ENCODE measurements at places on chromosomes 12 and 14.

DNA sequence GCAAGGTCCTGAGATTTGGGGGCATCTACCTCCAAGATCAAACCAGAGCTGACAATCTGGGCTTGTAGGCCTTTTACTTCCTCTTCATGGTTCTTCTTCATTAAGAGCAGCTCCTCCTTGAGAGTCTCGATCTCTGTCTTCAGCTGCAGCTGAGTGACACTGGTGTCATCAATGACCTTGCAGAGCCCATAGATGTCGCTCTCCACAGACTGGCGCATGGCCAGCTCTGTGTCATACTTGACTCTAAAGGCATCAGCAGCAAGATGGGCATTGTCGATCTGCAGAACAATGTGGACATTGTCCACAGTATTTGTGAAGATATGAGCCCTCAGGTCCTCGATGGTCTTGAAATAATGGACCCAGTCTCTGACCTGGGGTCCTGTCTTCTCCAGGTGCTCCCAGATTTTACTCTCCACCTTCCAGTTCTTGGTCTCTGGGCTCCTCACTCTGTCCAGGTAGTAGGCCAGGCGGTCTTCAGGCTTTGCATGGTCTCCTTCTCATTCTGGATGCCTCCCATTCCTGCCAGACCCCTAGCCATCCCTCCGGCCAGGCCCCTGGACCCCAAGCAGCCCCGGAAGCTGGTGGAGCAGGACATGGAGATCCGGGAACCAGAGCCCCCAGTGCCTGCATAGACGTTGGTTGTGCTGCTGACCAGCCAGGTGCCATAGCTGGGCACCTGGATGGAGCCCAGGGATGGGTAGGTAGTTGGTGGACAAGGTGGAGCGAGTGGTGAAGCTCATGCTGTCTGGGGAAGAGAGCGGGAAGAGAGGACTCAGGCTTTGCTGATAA, 141.0 kb downstream of the MSRB3 start:
- peaks cover 3% of the 10 kb centered on the region for H3K4me1 ChIP-seq
- no peaks in the 10 kb centered on the region for H3K36me3 ChIP-seq
- no peak for DNase-seq
- no peak overlapping the region for H3K27ac ChIP-seq
- H3K27me3 ChIP-seq, result no peaks in the 10 kb centered on the region

- no peaks in the 10 kb centered on the region for H3K27me3 ChIP-seq
- peak within 1 kb of the TSS; percentile 22 for H3K27ac ChIP-seq
- H3K36me3 ChIP-seq, result no peaks in the 10 kb centered on the region
- peak within 1 kb of the TSS; percentile 82 for H3K4me3 ChIP-seq
These were observed at the start of gene CCNB1IP1 for GRCh38 chr14:20332788-20333493. TSS of gene CCNB1IP1 (minus strand) at chr14:20333279. CDS start at chr14:20316523, 16,756 bp downstream.

DNA sequence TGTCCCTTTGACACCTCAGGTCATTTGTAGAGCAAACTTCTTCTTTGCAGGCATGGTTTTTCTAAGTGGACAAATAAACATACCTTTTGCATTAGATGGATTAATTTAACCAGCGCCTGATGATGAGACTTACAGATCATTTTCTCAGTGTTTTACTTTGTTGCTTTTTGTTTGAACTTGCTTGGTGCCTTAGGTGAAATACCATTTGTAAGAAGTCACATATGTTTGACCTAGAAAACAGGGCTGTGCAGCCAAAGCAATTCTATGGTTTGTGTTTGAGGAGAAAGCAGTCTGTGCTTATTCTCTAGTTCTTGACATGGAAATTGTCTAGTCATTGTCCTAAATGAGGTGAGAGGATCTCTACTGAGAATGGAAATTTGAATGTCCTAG, 111.1 kb downstream of the DIP2B start:
- no peak for DNase-seq
- H3K4me1 ChIP-seq, result no peaks in the 10 kb centered on the region
- no peak overlapping the region for H3K4me3 ChIP-seq
- no peaks in the 10 kb centered on the region for H3K27me3 ChIP-seq
- H3K27ac ChIP-seq, result no peak overlapping the region

DNA sequence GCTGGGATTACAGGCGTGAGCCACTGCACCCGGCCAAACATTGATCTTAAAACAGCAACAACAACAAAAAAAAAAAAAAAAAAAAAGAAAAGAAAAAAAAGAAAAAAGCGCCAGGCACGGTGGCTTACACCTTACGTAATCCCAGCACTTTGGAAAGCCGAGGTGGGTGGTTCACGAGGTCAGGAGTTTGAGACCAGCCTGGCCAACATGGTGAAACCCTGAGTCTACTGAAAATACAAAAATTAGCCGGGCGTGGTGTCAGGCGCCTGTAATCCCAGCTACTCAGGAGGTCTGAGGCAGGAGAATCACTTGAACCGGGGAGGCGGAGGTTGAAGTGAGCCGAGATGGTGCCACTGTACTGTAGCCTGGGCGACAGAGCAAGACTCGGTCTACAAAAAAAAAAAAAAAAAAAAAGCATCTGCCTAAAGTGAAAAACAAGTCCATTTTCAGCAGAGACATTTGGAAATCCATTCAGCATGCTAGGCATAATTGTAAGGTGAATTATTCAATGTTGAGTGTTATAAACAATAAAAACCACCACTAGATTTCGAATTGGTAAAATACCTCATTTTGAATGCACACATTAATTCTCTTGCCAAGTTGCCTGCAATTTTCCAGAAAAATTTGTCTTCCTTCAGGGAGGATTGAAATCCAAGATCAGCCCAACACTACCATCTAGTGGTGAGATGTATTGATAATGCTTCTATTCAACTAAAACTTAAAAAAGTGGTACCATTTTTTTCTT, 8.0 kb upstream of the CERS5 start:
- peaks cover 4% of the 10 kb centered on the region for H3K4me1 ChIP-seq
- H3K27me3 ChIP-seq, result no peaks in the 10 kb centered on the region
- H3K4me3 ChIP-seq, result no peak overlapping the region
- peaks cover 14% of the 10 kb centered on the region for H3K36me3 ChIP-seq
- DNase-seq, result peak; percentile 59

DNA sequence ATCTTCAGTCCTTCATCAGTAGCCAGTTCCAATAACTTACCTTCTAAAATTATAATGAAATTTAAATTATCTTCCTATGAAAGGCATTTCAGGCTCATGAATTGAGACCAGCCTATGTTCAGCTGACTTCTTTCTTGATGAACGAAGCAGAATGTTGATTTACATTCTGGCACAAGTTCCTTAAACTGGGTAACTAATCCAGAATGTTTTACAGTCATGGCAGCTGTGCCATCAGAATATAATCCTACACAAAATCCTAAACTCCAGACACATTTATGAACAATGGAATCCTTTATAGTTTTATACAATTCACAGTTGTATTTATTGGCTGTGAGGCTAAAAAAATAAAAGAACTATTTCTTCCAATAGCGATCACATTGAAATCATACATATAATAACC, 97.3 kb upstream of the CPM start:
- H3K4me1 ChIP-seq, result peaks cover 20% of the 10 kb centered on the region
- no peaks in the 10 kb centered on the region for H3K36me3 ChIP-seq
- no peak overlapping the region for H3K4me3 ChIP-seq

DNA sequence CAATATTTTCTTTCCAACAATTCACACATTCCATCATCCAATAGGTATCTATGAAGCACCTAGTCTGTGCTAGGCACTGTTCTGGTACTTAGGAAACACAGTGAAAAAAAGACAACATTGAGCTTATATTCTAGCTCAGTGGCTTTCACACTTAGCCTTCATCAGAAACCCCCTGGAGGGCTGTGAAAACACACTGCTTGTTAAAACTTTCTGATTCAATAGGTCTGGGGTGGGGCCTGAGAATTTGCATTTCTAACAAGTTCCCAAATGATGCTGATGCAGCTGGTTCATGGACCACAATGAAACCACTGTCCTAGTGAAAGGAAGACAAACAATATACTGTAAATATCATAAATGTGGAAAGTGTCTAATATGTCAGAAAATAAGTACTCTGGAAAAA, 5.9 kb downstream of the VTI1B start:
- no peak for DNase-seq
- peaks cover 25% of the 10 kb centered on the region for H3K4me1 ChIP-seq
- no peaks in the 10 kb centered on the region for H3K27me3 ChIP-seq
- H3K27ac ChIP-seq, result no peak overlapping the region
- H3K36me3 ChIP-seq, result no peaks in the 10 kb centered on the region

DNA sequence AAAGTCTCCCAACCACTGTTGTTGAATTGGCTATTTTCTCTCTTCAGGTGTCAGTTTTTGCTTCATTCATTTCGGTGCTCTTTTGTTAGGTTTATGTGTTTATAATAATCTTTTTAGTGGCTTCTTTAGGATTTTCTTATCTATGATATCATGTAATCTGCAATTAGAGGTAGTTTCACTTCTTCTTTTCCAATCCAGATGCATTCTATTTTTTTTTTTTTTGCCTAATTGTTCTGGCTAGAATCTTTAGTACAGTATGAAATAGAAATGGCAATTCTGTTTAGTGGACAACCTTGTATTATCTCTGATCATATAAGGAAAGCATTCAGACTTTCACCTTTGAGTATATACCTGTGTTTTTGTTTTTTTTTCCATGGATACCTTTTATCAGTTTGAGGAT, 17.4 kb downstream of the CNOT2 start:
- H3K4me1 ChIP-seq, result peaks cover 18% of the 10 kb centered on the region
- H3K36me3 ChIP-seq, result no peaks in the 10 kb centered on the region
- DNase-seq, result peak; percentile 16
- H3K27me3 ChIP-seq, result no peaks in the 10 kb centered on the region

- no peak for DNase-seq
- no peak overlapping the region for H3K27ac ChIP-seq
- H3K36me3 ChIP-seq, result no peaks in the 10 kb centered on the region
- peaks cover 63% of the 10 kb centered on the region for H3K4me1 ChIP-seq
These were observed 28.5 kb upstream of the TMCC3 start for GRCh38 chr12:94678849-94679248.

GRCh38 chr12:115962216-115962615, 315.3 kb downstream of the MED13L start:
- no peak overlapping the region for H3K4me3 ChIP-seq
- peaks cover 91% of the 10 kb centered on the region for H3K36me3 ChIP-seq
- no peak overlapping the region for H3K27ac ChIP-seq
- no peaks in the 10 kb centered on the region for H3K4me1 ChIP-seq

- DNase-seq, result no peak
- H3K36me3 ChIP-seq, result no peaks in the 10 kb centered on the region
- no peaks in the 10 kb centered on the region for H3K4me1 ChIP-seq
- H3K27ac ChIP-seq, result no peak overlapping the region
- no peak overlapping the region for H3K4me3 ChIP-seq
These were observed 58.6 kb upstream of the TMEM263 start for GRCh38 chr12:106897082-106897481.

DNA sequence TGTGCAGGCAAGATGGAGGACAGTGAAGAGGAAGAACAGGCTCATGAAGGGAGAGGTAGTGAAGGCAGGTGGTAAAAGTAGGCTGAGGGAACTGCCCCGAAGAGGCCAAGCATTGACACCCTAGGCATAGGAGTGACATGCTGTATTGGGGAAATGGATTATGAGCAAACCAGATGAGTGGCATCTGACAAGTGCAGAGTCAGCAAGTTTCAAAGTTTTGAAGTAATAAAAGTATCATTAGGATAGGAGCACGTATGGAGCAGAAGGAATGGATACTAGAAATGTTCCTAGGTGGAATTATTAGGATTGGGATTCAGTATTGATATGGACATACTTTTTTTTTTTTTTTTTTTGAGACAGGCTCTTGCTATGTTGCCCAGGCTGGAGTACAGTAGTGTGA, 139.8 kb downstream of the SAMD4A start:
- no peak overlapping the region for H3K27ac ChIP-seq
- peaks cover 10% of the 10 kb centered on the region for H3K4me1 ChIP-seq
- DNase-seq, result no peak

DNA sequence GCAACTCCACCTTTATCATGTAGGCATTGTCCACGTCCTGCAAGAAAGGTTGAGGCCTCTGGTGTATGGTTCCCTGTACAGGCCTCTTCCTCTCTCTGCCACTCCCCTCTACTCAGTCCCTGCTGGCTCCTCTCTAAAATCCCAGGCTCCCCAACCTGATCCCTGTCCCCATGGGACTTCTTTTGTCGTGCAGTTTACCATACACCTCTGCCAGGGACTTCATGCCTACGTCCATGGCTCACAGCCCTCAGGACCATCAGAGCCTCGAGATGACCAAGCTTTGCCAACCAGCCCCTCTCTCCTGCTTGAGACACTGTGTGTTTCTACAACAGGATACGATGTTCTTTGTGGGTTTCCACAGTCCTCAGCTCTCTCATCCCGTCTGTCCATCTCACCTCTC, 2.9 kb downstream of the KRT2 start:
- no peaks in the 10 kb centered on the region for H3K27me3 ChIP-seq
- H3K27ac ChIP-seq, result no peak overlapping the region
- H3K36me3 ChIP-seq, result no peaks in the 10 kb centered on the region
- DNase-seq, result no peak
- no peaks in the 10 kb centered on the region for H3K4me1 ChIP-seq

DNA sequence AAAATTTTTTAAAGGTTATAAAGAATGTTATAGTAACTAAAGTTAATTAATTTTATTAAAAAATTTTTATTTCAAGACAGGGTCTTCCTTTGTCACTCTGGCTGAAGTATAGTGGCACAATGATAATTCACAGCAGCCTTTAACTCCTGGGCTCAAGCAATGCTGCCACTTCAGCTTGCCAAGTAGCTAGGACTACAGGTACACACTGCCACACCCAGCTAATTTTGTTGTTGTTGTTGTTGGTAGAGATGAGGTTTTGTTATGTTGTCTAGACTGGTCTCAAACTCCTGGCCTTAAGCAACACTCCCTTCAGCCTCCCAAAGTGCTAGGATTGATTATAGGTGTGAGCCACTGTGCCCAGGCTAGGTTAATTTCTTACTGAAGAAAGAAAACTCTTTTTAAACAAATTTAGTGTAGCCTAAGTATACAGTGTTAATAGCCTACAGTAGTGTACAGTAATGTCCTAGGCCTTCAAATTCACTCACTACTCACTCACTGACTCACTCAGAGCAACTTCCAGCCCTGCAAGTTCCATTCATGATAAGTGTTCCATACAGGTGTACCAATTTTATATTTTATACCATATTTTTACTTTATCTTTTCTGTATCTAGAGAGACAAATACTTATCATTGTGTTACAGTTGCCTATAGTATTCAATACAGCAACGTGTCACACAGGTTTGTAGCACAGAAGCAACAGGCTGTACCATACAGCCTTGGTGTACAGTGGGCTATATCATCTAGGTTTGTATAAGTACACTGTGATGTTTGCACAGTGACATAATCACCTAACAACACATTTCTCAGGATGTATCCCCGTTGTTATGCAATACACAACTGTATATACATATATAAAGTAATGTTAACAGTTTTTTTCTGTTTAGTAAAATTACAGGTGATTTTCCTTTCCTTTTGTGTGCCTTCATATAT, 24.7 kb upstream of the DNAAF2 start:
- no peak overlapping the region for H3K27ac ChIP-seq
- no peak for DNase-seq
- H3K27me3 ChIP-seq, result no peaks in the 10 kb centered on the region
- no peak overlapping the region for H3K4me3 ChIP-seq
- H3K36me3 ChIP-seq, result no peaks in the 10 kb centered on the region

Measured in CD14-positive monocyte (primary cell).